ENCODE measurements at places on chromosomes 12 and 14.
A peak's percentile ranks its signal among the peaks of the same experiment; 100 is the strongest.

- no peak for DNase-seq
Observed at GRCh38 chr14:103801459-103801858, 45.9 kb downstream of the PPP1R13B start.

GRCh38 chr12:103785243-103786031 lies 55.6 kb downstream of the NT5DC3 start:
- no peak for DNase-seq

GRCh38 chr12:46209170-46209569 lies 59.7 kb downstream of the SLC38A1 start:
- DNase-seq: no peak

DNA sequence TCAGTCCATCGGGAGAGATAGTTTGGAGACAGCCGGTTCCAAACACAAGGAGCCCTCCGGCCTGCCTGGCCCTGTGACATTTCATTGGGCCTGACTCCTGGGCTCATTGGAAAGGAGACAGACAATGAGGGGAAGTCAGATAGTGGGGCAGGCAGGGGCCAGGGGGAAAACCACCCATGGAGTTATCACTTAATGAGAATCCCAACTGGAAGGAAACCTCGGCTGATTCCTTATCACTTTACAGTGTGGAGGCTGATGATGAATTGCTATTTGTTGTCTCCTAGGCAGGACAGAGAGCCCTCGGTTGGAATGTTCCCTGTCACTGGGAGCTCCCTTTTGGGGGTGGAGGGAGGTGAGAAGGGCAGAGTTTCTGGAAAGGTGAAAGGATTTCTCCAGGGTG lies 44.4 kb downstream of the TBX5 start:
- DNase-seq: no peak

GRCh38 chr12:30457621-30458289 lies 237.9 kb downstream of the IPO8 start:
- no peak for DNase-seq

GRCh38 chr14:104514156-104514848 lies 65.3 kb upstream of the C14orf180 start:
- no peak for DNase-seq

DNA sequence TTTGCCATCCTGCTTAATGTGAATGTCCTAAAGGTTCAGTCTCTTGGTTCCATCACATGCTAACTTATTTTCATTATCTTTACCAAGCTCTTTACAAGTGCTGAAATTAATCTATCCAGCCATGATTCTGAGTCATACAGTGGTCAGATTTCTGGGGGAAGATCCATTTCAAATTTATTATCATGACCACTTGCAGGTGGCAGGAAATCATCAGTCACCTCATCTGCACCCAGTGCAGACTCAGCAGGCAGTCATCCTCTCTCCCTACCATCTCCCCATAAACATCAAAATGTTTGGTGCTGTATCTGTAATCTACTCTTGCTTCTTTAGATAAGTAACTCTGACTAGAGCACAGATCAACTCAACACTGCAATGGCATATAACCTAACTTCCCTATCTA lies 23.5 kb downstream of the ATG14 start:
- DNase-seq: peak; percentile 67

- no peak for DNase-seq
Observed at GRCh38 chr12:29403991-29404390, 23.0 kb upstream of the ERGIC2 start.

DNA sequence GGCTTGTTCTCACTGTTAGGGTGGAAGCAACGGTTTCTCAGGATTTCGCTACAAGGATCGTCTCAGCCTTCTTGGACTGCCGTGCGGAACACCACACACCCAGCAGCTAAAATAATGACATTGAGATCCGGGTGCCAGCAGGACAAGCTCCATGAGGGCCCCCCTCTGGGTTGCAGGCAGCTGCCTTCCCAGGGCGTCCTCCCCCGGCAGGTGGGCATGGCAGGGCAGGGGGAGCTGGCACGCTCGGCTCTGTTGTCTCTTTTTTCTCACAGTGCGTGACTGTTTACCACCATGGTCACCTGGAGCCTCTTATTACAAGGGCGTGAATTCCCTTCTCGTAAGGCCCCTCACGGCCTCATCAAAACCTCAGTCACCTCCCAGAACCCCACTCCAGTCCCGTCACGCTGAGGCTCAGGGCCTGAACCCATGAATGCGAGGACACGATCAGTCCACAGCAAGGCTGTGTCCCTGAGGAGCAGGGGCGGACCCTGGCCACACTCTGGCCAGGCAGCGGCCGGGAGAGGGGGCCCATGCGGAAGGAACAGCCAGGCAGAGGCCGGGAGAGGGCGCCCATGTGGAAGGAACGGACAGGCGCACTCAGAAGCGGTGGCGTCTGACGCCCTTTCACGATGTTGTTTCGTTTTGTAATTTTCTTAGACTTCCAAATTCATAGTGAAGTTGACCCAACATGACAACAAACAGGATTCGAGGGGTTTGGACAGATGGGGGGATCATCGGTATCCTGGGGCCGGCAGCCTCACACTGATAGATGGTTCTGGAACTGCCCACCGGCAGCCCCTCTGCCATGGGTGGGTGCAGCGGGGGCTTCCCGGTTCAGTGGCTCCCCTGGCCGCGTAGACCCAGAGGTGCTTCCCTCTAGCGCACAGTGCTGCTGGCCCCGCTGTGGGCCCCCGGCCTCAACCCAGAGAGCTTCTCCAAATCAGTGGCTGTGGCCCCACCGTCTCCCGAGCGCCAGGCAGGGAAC lies 10.0 kb downstream of the LRCOL1 start:
- DNase-seq: no peak

- DNase-seq: no peak
Observed at GRCh38 chr12:132161796-132162507, 17.7 kb downstream of the NOC4L start.

DNA sequence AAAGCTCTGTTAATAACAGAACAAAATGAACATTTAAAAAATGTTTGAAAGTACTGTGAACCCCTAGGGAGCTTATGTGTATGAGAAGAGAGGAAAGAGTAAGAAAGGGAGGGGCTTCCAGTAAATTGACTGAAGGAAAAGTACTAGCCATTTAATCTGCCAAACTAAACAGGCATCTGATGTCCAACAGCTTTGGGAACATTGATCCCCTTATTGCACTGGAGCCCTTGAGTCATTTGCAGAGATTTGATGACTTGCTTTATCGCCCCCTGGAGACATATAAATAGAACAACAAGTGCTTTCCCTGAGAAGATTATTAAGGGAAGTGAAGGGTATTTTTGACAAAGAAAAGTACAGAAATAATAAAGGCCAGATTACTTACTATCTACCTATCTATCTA lies 319.3 kb upstream of the NOVA1 start:
- DNase-seq: no peak

DNA sequence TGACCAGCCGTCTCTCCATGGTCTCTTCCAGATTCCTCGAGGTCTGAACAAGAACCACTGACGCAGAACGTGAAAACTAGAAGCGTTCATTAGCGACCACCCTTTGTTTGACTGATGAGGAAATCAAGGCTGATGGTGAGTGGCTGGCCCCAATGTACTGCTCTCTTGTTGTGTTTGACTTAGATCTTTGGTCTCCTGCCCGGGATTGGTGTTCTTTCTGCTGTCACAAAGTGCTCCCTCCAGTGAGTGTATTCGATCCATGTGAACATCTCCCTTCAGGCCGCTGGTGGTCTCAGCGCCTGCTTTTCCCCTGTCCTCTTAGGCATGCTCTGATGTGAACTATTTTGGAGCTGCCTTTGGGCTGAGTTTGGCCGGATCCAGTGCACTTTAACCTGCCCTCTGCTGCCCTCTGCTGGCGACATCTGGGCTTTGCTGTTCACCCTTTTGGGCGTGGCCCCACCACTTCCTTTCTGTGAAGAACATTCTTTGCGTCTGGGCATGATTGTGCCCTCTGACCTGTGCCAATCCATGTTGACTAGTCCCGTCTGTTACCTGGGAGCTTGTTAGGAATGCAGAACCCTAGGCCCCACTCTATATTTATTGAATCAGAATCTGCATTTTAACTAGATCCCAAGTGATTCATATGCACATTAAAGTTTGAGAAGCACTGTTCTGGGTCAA lies 279.1 kb downstream of the TTC6 start:
- peak; percentile 64 for DNase-seq

- DNase-seq: no peak
Observed at GRCh38 chr12:115871714-115872113, 405.8 kb downstream of the MED13L start.

DNA sequence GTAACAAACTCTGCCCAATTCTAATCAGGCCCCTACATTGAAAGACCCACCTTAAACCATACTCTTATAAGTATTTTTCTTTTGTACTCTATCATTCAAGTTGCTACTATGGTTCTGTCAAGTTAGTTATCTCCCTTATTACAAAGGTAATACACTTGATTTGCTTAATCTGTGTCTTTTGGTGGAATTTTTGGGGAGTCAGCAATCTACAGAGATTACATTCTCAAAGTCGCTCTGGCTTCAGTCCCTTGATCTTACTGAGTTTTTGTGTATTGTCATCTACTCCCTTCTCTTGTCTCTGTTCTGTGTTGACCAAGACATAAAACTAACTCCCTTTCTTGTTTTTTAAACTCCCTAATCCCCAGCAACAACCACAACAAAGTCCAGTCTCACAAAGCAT lies 353.1 kb downstream of the LRIG3 start:
- no peak for DNase-seq

GRCh38 chr14:30813216-30813615 lies 61.1 kb upstream of the COCH start:
- no peak for DNase-seq

DNA sequence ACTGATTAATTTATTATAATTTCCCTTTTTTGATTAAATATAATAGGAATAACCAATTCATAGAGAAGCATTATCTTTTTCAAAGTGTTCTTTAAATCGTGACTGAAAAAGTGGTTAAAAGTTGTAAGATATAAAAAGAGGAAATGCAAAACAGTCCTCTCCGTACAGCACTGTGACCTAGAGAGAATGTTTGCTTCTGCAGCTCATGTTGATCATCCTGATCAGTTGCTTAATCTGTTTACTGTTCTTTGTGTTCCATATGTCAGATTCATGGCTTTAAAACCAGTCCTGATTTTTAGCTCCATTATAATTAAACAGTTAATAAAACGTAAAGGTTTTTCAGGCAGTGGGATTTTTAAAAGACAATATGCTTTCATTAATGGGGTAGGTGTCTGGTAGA lies 4.7 kb downstream of the TTC8 start:
- DNase-seq: no peak

DNA sequence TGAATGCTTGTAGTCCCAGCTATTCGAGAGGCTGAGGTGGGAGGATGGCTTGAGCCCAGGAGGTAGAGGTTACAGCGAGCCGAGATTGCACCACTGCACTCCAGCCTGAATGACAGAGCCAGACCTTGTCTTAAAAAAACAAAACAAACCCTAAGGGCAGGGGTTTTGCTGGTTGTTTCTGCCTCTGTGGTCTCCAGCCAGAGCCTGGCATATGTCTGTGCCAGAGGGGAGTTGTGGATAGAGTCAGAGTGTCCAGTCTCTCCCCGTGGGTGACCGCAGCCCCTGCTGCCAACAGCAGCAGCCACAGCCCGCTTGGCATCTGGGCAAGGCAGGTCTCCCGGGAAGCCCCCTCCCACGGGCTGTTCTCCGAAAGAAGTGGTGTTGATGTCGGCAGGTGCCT lies 37.6 kb downstream of the MVK start:
- no peak for DNase-seq

DNA sequence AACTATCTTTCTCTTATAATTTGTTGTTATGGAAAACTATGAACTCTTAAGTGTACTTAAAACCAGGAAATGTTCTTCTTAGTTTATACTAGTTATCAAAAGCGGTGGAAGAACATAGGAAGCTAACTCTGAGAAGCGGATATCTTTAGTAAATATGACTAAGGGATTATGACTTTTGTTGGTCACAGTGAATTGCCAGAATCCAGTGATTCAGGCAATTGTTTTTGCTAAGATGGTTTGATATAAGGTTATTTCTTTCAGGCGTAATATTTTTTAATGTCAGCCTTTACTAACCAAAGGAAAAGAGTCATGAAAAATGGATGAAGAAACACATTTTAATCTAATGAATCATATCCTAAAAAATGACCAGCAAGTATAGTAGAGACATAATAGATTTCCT lies 473.5 kb downstream of the FOXG1 start:
- no peak for DNase-seq

DNA sequence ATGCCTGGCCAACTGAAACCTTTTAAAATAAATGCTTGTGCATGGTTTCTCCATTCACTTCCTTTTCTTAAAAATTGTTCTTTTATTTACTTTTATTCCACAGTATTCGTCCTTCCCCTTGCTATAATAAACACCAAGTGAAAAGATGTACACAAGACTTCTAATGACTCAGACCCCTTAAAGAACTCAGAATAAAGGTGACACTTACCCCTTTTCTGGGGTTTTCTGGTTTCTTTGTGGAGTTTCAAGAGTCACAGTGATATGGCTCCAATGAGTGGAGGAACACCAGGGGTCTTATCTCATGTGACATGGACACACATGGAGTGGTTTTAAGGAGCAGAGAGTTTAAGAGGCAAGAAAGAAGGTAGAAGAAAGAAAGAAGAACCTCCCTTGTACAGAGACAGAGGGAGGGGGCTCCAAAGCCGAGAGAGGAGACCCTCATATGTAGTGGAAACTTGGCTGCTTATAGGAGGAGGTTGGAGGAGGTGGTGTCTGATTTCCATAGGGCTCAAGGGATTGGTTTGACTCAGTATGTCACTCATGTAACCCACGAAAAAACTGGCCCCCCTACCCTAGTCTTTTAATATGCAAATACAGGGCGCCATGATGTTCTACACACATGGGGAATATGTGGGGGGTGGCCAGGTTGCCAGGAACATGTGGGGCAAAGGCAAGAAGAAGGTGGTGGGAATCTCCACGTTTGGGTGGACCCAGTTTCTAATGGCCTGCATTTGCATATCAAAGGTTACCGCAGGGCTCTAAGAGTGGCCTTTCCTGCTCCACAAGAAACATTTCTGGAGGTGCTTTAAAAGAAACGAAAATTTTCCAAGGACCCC lies 22.1 kb upstream of the CD69 start:
- no peak for DNase-seq

- DNase-seq: no peak
Observed at GRCh38 chr12:120062976-120063579, 53.5 kb downstream of the RAB35 start.

DNA sequence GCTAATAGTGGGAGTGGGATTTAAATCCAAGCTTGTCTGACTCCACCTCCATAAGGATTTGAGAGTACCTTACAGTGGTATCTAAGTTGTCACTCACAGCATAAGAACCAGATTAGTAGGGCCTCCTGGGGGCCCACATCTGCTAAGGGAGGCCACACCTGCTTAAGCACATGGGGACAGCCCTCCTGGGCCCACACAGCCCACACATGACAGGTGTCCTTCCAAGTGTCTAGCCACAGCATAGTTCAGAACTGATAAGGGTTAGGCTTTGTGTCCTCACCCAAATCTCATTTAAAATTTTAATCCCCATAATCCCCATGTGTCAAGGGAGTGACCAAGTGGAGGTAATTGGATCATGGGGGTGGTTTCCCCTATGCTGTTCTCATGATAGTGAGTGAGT lies 186.0 kb upstream of the HMGA2 start:
- no peak for DNase-seq

GRCh38 chr12:119556854-119557253 lies 36.7 kb upstream of the TMEM233 start:
- no peak for DNase-seq

DNA sequence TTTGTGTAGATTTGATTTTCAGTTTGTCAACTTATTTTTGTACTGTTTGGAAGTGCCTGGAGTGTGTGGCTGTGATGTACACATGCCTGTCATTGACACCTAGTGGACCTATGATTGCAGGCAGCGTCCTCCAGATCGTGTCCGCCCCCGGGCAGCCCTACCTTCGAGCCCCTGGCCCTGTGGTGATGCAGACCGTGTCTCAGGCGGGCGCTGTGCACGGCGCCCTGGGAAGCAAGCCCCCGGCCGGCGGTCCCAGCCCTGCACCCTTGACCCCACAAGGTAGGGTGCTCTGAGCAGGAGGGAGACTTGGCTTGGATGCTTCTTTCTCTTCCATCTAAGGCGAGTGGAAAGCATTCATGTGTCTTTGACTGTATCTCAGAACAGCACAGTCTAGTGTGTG lies 75.8 kb downstream of the EP400 start:
- no peak for DNase-seq

Data from hematopoietic multipotent progenitor cell treated with erythropoietin and hydrocortisone succinate and interleukin-3 and kit ligand, for 17 days (in vitro differentiated cells).